ENCODE measurements at places on chromosomes 7 and 10.

DNA sequence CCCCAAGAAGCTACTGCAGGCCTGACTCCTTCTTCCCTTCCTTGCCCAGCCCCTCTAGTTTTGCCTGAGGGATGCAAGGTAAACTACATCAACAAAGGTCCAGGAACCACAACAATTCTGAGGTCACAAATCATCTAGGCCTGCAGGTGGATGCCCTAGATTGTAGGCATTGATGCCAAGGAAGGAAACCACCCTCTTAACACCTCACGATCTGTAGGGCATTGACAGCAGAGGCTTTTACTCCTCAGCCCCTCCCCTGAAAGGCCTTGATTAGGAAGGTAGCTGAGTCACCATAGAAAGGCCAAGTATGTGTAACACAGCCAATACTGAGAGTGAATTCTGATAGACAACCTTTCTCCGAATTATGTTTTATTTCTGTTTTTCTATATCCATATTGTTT, 46.7 kb upstream of the FAM3C start:
- DNase-seq: no peak

DNA sequence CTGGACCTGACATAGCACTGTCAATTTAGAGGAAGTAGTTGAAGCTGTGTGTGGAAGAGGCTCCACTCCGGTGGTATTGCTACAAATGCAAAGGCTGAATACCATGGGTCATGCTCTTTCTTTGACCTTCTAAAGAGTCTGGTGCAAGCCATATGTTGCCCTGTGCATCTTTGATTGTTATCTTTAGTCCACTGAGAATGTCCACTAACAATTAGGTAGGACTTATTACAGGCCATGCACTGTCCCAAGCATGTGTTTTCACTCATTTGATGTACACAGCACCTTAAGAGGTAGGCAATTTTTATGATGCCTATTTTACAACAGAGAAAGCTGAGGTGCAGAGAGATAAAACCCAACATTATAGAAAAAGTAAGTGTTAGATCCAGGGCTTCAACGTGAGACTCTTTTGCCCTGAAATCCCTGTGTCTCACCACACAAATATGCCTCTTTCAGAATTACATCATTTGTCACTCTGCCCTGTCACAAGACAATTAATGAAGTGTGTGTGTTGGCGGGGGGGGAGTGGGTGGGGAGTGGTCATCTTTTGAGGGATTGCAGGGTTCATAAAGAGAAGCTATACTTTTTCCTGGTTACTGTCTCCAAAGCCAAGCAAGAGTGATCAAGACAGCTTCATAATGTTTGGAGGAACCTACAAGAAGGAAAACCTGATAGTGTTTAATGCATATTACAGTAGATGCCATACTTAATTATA, 637.6 kb upstream of the IGFBP3 start:
- DNase-seq: no peak

GRCh38 chr10:69272624-69273023, 5.7 kb upstream of the HK1 start:
- no peak for DNase-seq

- no peak for DNase-seq
These were observed 7.2 kb downstream of the GIGYF1 start for GRCh38 chr7:100686822-100687211.

GRCh38 chr7:3356173-3356572, 55.1 kb downstream of the SDK1 start:
- DNase-seq: no peak

DNA sequence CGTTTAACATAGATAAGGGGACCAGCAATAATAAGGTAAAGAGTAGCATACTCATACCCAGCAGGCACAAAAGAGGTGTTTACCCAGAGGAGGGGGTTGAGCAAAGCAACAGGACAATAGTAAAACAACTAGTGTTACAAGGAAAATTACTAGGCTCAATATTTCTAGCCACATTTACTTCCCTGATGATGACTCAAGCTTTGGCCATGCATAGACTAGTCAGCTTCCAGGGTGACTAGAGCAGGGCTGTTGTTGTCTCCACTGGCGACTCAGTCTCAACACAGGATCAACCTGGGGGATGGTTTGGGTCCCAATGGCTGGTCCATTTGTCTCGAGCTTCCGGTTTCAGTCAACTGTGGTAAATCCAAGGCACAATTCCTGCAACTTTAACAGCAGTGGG, 217.7 kb upstream of the KCND2 start:
- DNase-seq: no peak

DNA sequence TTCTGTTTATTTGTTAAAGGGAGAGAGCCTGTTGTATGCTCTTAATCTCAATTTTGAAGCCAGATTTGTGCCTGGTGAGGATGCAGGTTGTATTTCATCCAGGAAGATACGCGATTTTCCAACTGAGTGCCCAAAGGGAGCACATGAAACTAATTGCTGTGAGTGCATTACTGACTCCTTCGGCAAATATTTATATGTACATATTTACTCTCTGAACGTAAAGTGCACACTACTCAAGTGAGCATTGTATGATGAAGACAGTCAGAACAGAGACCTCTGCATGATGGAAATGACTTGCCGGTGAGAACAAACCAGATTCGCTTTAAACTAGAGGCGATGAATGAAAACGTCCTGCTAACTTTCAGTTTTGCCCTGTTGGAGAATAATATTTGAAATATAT, 130.1 kb downstream of the MALRD1 start:
- DNase-seq: no peak

- no peak for DNase-seq
These were observed 23.8 kb downstream of the ELN start for GRCh38 chr7:74051629-74052410.

DNA sequence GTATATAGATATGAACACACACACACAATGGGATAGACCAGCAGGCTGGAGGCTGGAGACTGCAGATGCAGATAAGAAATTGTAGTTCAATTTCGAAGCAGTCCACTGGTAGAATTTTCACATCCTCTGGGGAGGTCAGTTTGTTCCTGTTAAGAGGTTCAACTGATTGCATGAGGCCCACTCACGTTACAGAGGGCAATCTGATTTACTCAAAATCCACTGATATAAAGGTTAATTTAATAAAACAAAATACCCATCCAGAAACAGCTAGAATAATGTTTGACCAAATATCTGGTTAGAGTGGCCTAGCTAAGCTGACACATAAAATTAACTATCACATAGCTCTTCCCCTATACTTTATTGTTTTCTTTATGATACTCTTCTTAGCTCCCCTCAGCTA, 162.9 kb upstream of the SMIM30 start:
- DNase-seq: no peak

DNA sequence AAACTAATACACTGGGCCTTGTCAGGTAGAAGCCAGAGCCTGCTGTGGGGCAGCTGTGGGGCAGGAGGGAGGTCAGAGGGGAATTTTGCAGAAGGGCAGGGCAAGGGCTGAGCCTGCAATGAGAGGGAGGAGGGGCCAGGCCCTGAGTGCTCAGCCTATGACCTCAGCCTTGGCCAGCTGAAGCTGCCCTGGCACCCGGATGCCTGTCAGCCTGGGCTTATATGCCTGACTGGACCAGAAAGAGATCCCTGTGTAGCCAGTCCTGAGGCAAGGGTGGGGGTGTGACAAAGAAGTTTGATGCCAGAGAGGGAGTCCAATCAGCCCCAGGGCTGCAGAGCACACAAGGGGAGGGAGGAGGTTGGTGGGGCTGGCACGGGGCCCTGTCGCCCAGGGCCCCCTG, 22.3 kb upstream of the PRRT4 start:
- DNase-seq: no peak

DNA sequence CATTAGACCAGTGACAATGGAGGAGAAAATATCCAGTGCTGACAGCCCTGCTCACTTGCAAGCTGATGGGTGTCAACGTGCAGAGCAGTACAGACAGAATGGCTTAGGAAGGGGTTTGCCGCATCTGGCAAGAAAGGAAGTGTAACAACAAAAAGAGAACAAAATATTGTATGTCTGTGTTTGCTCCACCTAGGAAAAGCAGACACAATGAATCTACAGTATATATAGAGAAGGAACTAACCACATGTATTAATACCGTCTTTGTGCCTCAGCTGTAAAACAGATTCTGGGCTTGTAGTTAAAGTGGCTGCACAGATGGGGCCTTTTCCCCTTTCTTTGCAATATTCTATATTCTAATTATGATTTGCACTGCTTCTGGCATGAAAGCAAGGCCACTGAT, 281.1 kb upstream of the MEOX2 start:
- DNase-seq: no peak

GRCh38 chr10:93259126-93259525, 185.4 kb downstream of the CYP26A1 start:
- DNase-seq: no peak

GRCh38 chr10:50605269-50605950, 18.3 kb downstream of the SGMS1 start:
- DNase-seq: peak; percentile 35

GRCh38 chr7:121530227-121531174, 134.4 kb upstream of the FAM3C start:
- no peak for DNase-seq

Data from Ammon's horn (tissue), 1 donor.